Activated CD8-positive, alpha-beta memory T cell treated with anti-CD3 and anti-CD28 coated beads for 4 hours (primary cell): ENCODE measurements at places on chromosomes 4 and X.

DNA sequence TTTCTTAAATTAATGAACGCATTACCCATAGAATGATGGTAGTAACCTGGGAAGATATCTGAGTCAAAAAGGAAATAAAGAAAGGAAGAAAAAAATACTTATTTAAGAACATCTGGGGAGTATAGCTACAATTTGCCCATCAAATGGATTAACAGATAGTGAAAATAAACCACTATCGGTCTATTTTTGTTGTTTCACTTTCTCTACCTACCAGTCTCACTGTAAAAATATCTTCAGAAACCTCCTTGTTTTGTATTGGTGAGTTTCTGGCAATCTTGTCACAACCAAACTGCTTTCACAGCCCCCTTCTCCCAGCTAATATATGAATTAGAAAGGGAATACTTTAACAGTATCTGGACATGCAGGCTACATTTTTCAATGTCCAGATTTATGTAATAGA is 783.5 kb downstream of the STPG2 start:
- no peak for DNase-seq

- DNase-seq = no peak
These were observed 928.9 kb downstream of the ARAP2 start for GRCh38 chr4:35315419-35315818.

- DNase-seq = no peak
These were observed 96.2 kb downstream of the TSPAN7 start for GRCh38 chrX:38657562-38657961.

- DNase-seq = no peak
These were observed 41.2 kb downstream of the LAS1L start for GRCh38 chrX:65493431-65493830.

DNA sequence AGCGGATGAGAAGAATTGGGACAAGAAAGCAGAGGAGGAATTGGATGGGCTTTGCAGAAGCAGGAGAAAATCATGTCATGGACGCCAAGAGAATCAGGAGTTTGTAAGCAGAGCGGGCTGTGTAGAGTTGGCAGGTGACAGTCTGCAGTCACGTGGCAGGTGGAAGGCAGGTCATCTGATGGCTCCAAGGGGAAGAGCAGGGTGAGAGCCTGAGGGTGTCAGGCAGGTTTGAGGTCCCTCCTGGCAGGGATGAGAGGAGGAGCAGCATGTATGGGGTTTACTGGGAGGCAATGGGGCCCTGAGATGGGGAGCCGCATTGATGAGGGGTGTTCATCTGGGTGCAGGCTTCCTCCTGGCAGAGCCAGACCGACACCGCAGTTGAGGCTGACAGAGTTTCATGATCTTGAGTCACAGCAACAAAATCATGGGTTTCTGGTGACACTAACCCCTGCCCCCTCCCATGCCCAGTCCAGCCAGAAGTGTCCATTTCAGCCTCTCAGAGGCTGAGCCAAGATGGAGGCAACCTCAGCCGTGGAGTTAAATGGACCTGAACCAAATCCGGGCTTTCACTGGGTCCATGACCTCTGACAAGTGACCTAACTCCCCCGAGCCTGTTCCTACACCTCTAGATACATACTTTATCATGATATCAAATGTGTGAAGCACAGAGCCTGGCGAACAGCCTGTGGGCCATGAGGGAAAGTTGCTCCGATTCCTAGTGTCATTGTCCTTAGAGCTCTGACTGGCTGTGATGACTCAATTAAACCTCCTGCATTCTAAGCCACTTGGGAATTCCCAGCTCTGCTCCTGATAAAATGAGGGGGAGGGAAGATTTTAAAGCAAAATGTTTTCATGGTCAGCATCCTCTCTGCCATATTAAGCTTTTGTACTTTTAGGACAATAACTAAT is 36.1 kb downstream of the EVC start:
- DNase-seq = no peak

GRCh38 chrX:10513974-10514373 is 106.4 kb downstream of the MID1 start:
- no peak for DNase-seq

DNA sequence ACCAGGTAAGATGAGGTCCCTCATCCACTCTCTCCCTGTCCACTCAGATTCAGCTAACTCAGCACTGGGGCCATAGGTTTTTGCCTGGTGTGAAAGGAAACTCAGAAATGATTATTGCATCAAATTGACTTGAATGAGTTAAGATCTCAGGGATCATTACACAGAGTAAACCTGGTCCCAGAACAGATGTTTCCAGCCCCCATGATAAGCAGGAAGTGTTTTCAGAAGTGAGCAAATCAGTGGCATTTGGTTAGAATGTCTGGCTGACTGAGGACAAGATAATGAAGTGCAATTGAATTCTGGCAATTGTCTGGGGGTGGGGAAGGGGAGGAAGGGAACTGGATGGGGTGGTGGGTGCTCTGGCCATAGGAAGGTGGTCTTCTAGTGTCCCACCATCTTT is 108.0 kb downstream of the CHIC2 start:
- no peak for DNase-seq

GRCh38 chr4:78552389-78553042 is 946 bp downstream of the ANXA3 start:
- no peak for DNase-seq

DNA sequence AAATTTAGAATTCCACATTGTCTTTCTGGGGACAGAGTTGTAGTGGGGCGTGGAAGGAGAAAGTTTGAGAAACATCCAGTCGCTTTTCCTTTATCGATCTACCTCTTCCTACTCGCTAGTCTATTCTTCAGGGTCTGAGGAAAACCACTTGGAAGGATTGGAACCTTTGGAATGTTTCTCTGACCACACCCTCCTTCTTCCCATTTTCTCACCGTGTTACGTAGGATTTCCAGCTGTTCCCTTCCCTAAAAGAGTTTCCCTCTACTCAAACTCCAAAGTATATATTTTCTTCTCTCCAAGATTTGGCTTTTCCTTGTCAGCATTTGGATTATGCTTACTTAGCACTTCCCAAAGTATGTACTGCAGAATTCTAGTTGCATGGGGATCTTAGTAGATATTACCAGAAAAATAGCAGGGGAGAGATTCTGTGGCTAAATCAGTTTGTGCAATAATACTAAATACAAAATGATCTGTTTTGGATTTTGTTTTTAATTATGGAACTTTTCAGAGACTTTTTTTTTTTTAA is 4.9 kb downstream of the ENPEP start:
- no peak for DNase-seq

- DNase-seq = no peak
These were observed 19.8 kb upstream of the PPP1R2C start for GRCh38 chrX:42797651-42798269.

DNA sequence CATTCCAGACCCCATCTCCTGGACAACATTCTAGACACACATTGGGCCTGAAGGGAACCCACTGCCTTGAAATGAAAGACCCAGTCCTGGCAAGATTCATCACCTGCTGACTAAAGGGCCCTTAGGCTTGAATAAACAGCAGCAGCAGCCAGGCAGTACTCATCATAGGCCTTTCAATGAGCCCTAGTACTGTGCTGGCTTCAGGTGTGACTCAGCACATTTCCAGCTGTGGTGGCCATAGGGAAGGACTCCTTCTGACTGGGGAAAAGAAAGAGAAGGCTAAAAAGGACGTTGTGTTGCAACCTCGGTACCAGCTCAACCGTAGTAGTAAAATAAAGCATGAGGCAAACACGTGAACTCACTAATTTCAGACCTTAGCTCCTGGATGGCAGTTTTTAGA is 344.0 kb downstream of the ACTRT1 start:
- DNase-seq = no peak

GRCh38 chrX:24335871-24336270 is 22.0 kb upstream of the SUPT20HL2 start:
- DNase-seq = no peak

GRCh38 chr4:53716011-53716410 is 124.7 kb upstream of the LNX1 start:
- DNase-seq = no peak

- DNase-seq = no peak
These were observed 128.4 kb downstream of the SH3RF1 start for GRCh38 chr4:169142391-169142790.

GRCh38 chr4:177713454-177713853 is 271.2 kb upstream of the AGA start:
- no peak for DNase-seq

GRCh38 chr4:126004941-126005340 is 690.2 kb downstream of the FAT4 start:
- DNase-seq = no peak

DNA sequence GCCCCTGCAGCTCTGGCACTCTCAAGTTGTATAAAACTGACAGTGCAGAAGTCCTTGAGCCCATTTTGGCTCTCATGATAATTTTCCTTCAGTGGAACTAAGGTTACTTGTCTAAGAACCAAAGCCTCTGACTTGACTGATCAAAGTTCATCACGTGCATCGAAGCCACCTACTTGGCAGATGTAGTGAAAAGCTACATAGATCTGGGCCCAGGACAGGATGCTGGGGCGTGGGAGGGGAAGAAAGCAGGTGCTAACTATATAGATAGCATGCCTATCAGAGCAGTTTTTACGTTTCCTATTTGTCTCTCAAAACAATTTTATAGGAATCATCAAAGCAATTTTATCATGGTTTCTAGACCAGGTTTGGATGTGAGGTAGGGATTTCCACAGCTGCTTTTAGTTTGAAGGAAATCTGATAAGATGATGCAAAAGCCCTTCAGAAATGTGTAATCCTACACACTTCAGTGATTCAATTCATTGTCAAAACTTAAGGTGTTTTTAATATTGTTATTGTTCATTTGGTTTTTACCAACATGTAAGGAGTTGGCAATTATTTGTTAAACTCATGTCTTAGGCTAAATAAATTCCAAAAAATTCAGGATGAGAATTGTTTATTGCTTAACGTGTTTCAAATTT is 1.2 kb upstream of the CD40LG start:
- no peak for DNase-seq

- no peak for DNase-seq
These were observed 80.8 kb downstream of the GK start for GRCh38 chrX:30733852-30734660.

- DNase-seq = no peak
These were observed 1226.9 kb downstream of the PCDH7 start for GRCh38 chr4:31947101-31947500.

DNA sequence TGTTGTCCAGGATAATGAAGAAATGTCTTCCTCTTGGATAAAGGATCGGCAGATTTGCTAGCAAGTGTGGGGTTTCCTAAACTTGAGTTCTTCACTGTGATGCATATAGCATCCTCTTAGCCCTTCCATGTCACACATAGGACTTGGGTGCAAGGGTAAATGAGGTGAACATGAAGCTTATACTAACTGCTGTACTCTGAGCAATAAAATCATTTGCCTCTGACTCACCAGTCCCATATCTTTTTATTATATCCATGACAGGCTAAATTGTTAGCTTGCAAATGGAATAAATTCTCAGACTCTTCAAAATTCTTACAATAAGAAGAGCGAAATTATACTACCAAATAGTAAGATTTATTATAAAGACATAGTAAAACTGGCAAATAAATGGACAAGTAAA is 14.7 kb upstream of the TBC1D1 start:
- no peak for DNase-seq

GRCh38 chrX:149207518-149207917 is 297.6 kb downstream of the IDS start:
- no peak for DNase-seq

- no peak for DNase-seq
These were observed 163.1 kb upstream of the MAB21L2 start for GRCh38 chr4:150418757-150419410.

GRCh38 chrX:134484039-134484438 is 24.1 kb downstream of the HPRT1 start:
- no peak for DNase-seq

GRCh38 chrX:114841051-114841450 is 176.4 kb downstream of the IL13RA2 start:
- DNase-seq = no peak

DNA sequence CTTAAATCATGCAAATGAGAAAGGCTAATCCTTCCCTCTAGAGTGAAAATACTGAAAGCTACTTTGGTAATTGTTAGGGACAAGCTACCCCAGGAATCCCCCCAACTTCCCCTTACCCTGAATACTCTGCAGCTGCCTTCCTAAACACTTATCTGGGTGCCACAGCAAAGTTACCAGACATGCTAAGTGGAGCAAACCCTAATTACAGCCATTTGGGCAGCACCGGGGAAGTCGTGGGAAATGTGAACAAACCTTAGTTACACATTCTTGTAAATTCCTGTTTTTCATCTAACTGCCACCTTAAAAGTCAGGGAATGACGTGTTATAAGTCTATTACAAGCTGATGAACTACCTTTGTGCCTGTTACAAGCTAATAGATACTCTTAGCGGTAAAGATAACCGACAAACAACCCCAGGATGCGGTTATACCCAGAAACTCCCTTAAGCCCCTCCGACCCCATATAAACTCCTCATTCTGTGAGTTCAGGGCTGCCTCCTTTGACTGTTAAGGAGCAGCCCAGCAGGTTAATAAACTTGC is 66.0 kb upstream of the PLAC8 start:
- DNase-seq = no peak

- DNase-seq = no peak
These were observed 1509.6 kb downstream of the ADGRL3 start for GRCh38 chr4:62709618-62710252.

DNA sequence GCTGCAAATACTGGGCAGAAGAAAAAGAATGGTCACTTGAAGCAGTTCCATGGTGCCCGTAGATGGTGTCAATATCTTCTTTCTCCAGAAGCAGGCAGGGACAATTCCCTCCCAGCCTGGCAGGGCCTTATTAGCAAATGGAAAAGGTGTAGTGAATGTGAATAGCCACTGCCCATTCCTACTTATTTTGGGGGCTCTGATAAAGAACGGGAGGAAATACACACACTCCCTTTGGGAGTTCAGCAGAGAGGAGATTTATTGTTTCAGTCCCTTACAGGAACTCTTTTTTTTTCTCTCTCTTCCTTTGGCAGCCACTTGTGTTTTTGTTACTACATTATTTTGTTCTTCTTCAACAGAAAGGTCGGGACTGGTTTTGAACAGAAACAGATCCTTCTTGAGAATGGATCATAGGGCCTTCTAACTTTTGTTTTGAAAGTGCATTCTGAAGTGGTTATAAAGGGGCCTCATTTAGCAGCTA is at the start of gene EMCN:
EMCN (minus strand) TSS at position 159 of the 478 bp plus-strand sequence; CDS start at position 51, 108 bp downstream.
- DNase-seq = no peak

GRCh38 chr4:179225594-179225993 is 1783.4 kb upstream of the AGA start:
- no peak for DNase-seq

- DNase-seq = peak; percentile 42
These were observed 2.3 kb downstream of the MAML3 start for GRCh38 chr4:140151699-140152012.

DNA sequence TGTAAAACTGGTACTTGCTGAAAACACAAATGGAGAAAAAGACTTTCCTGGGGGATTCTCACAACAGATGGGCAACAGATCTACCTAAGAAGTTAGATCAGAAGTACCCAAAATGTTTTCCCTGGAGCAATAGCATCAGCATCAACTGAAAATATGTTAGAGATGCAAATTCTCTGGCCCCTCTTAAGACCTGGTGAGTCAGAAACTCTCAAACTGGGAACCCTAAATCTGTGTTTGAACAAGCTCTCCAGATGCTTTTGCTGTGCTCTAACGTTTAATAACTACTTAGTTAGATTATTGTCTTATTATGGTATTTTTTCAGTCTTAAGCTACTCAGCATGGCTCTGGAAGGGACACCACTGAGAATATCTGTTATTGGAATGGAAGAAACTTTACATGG is 55.2 kb upstream of the TRPC3 start:
- no peak for DNase-seq
